ENCODE measurements at places on chromosomes 13 and 19.

DNA sequence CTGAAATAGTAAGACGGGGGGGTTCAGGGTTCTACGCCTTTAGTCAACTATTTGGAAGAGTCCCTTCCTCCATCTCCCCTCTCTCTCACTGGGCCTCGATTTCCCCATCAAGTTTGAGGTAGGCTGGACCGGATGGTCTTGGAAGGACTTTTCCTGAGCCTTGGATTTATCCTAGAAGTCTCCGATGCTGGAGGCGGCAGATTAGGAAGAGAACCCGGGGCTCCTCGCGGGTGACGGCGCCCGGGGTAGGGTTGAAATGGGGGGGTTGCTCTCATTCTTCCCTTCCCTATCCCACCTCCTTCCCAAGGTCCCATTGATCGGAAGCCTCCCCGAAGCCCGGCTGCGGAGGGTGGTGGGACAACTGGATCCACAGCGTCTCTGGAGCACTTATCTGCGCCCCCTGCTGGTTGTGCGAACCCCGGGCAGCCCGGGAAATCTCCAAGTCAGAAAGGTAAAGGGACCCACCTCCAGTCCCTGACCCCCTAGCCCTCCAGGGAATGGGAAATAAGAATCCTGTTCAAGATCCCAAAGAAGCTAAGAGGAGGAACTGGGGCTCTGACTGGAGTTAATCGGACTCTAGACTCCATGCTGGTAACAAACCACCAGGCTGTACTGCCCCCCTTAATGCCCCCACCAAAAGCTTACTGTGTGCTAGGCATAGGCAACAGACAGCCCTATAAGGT is 781 bp downstream of the QPCTL start:
- DNase-seq: peak; percentile 75

DNA sequence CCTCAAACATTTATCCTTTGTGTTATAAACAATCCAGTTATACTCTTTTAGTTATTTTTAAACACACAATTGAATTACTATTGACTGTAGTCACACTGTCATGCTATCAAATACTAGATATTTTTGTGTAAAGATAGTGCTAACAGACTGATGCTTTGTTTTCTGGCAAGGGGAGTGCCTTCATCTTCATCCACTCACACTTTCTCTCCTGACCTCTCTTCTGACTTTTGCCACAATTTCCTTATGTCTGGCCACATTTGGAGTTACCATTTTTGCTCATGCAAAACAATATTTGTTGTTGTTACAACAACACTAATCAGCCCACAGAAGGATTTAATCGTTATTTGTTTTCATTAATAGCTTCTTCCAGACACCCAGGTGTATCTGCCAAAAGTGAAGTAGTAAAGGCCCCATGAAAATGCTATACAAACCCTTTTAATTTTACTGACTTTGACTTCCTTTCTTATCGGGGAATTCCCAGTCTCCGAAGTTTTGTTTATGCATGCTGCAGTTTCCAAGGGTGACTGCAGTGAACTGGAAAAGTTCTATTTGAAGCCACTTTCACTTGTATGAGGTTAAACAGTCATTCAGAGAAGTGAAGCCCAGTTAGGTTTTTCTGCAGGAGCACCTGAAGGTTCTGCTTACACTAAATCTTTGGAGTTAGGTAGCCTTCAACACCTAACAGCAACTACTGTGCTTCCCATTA is 66.1 kb upstream of the FRY start:
- DNase-seq: no peak

- no peak for DNase-seq
Observed at GRCh38 chr13:110863685-110864084, 51.2 kb downstream of the ANKRD10 start.

- DNase-seq: no peak
Observed at GRCh38 chr13:39516096-39516495, 86.9 kb downstream of the LHFPL6 start.

- DNase-seq: no peak
Observed at GRCh38 chr13:72121466-72121865, 254.5 kb upstream of the DACH1 start.

GRCh38 chr13:97938706-97939475 is 14.6 kb upstream of the IPO5 start:
- no peak for DNase-seq

GRCh38 chr13:23380534-23380933 is 53.0 kb downstream of the SACS start:
- no peak for DNase-seq

DNA sequence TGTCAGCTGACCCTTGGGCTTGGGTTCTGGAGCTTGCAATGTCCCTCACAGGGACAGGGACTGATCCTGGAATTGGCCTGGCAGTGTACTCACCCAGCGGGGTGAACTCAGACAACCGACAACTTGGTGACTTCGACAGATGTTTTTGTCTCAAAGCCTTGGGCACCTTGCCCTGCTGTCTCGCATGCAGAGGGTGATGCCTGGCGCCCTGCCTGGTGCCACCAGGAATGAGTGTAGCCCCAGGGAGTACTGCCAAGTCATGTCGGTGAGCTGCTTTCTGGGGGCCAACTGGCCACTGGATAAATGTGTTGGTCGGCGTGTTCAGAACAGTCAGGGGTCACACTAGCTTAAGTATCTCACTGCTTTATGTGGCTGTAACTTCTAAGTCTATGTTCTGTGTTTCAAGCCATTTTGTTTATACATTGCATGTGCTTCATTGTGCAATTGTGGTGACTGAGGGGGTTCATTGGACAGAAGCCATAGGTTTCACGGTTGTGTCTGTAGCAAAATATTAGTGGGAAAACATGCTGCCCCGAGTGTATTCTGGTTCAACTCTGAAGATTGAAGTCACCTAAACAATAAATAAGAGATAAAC is 96.3 kb upstream of the TNFSF11 start:
- no peak for DNase-seq

DNA sequence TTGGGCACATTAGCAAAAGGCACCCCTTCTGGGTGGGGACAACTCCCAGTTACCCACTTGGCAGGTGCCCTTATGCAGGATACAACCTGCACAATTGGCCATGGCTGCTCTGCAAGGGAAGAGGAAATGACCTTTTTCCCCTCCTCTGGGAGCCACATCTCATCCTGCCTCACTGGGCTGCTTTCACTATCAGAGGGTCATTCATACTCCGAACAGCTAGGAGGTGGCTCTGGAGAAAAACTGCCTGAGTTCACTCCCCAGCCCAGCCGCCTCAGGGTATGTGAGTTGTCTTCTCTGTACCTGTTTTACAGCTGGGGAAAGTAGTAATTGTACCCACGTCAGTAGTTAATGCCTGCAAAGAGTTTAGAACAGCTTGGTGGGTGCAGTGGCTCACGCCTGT is 7.1 kb upstream of the ACTN4 start:
- DNase-seq: no peak

- DNase-seq: peak; percentile 96
Observed at GRCh38 chr19:11694533-11695439, 44.0 kb downstream of the ZNF823 start.

DNA sequence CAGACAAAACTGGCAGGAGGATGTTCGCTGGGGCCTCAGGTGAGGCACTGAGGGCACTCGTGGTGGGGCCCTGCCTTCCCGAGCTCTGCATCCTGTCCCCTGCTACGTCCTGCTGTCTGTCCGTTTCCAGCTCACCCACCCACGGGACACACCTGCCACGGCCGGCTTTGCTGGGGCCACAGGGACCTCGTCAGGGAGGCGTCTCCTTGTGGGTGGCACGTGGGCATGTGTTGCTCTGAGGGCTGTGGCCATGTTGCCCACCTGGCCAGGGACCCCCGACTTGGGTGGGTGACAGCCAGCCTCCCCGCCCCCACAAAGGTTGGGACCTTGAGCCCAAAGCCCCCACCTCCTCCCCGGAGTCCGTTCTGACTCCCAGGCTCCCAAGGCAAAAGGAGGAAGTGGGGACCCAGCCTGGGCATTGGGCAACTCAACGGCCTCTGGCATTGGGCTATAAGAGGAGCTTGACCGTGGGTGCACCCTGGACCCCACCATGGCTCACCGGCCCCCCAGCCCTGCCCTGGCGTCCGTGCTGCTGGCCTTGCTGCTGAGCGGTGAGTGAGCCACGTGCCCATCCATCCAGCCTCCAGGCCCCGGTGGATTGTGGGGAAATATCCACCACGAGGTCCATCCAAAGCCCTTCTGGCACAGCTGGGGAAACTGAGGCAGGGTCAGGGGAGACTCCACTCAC is at the start of gene PRTN3:
TSS of gene PRTN3 (plus strand) at position 481 of the 688 bp plus-strand sequence. CDS start at position 491, 10 bp downstream.
- DNase-seq: no peak

- DNase-seq: peak; percentile 69
Observed at GRCh38 chr19:41746593-41747227, 8.6 kb upstream of the CEACAM6 start.

DNA sequence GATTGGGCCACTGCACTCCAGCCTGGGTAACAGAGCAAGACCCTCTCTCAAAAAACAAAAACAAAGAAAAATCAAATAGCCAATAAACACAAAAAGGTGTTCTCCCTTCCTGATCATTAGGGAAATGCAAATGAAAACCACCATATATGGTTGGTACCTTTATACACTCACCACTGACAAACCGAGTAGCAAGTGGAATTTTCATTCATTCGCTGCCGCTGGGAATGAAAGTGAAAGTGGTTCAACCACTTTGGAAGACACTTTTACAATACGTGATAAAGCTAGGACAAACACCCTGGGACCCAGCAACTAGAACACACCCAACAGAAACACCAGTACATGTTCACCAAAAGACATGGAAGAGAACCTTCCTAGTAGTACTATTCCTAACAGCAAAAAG is 21.0 kb downstream of the GRIK5 start:
- DNase-seq: no peak

DNA sequence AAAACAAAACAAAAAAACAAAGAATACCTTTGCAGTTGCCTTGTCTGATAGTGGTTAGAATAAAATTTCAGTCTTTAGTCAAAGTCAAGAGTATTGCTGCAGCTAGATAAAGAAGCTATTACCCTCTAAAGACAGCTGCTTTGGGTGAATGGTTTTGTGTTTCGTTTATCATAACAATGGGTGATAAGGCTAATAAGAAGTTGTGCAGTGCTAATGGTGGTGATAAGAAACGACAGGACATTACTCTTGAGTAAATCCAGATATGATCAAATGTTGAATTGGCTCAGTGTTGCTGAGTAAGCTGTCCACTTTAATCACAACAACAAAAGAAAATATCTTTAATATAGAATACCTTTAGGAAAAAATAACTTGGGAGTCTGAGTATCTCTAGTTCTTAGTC is 1825.3 kb downstream of the SLITRK5 start:
- DNase-seq: no peak

DNA sequence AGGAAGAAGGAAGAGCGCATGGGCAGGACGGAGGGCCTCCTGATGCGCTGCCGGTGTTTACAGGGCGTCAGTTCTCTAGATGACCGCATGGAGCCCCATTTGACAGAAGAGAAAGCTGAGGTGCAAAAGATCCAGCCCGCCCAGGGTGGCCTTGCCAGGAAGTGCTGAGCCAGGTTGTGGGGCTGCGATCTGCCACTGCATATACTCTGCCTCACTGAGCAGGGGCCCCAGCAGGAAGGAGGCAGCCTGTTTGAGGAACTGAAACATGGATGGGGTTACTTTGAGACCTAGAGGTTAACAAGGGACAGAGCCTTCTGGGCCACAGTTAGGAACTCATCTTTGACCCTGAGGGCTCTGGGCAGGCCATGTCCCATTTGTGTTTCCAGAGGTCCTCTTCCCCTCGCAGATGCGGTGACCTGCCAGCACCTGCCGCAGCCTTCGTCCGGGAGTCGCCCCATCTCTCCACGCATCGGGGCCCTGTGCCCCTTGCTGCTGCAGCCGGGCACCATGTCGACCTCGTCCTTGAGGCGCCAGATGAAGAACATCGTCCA is 3.2 kb downstream of the EPN1 start:
- no peak for DNase-seq

GRCh38 chr19:51690454-51691073 is 2.6 kb upstream of the SPACA6 start:
- no peak for DNase-seq

GRCh38 chr13:65582160-65582559 is 1648.0 kb downstream of the PCDH9 start:
- DNase-seq: no peak

GRCh38 chr19:7646426-7646700 is 9.5 kb downstream of the STXBP2 start:
- no peak for DNase-seq

DNA sequence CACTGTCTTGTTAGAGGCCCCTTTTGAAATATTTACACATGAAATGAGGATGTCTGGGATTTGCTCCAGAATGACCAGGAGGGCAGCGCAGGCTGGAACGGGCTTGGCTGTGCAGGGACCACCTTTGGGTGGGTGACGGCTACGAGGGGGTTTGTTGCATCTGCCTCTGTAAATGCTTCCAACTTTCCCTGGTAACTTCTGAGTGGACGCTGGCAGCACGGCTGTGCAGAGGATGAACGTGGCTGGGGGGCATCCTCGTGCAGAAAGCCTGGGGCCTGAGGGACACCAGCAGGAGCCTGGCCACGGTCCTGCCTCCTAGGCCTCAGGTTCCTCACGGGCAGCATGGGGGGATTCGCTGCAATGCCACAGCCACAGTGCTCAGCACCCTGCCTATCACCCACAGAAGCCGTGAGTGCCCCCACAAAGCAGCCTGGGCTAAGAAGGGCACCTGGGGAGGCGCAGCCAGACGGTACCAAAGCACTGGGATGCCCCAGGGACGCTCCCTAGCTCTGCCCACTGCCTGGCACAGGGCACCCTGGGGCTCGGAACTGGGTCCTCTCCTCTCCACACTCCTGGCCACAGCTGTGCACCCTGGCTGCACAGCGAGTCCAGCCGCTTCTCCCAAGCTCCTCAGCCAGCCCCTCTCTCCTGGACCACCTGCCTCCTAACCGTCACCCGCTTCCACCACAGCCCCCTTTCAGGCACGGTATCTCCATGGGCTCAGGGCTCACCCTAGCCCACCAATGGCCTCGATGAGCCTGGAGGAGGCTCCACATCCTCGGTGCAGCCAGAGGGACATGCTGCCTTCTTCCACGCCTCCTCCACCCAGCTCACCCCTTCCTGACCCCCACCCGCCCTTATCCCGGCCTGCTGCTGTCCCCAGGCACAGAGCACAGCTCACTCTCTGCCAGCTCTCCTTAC is 44.5 kb downstream of the MLLT1 start:
- DNase-seq: no peak

- DNase-seq: no peak
Observed at GRCh38 chr19:29411113-29411581, 114.6 kb upstream of the VSTM2B start.

- DNase-seq: peak; percentile 95
Observed at GRCh38 chr13:48037346-48038173, at the start of gene NUDT15. TSS of gene NUDT15 (plus strand) at chr13:48037726. CDS start at chr13:48037747, 21 bp downstream.

DNA sequence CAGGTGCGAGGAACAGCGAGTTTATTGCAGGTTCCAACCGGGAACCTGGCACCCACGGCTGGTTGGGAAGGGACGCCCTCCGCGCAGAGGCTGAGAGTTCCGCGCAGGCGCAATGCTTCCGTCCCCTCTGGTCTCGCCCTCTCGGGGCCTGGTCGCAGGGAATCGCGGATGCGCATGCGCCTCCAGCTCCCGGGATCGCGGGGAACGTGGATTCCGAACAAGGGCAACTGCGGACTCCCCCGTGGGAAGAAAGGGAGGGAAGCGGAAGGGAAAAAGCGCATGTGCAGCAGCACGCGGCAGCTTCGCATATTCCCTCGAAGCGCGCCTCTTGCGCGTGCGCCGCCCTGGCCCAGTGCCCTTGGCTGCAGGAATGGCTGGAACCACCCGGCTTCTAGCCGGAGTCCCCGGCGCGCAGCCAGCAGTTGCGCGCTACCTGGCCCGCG is 1.1 kb downstream of the TSSK6 start:
- no peak for DNase-seq

- DNase-seq: no peak
Observed at GRCh38 chr19:56112313-56112709, 8.8 kb downstream of the ZNF787 start.

- no peak for DNase-seq
Observed at GRCh38 chr13:75906315-75906714, 270.2 kb downstream of the LMO7 start.

- no peak for DNase-seq
Observed at GRCh38 chr13:27266917-27267316, 3.7 kb upstream of the RASL11A start.

GRCh38 chr13:100273552-100273951 is 184.7 kb downstream of the PCCA start:
- DNase-seq: no peak

Data from RKO (cell line).